Urothelium cell line (cell line): ENCODE measurements at places on chromosomes 6 and 20.

GRCh38 chr6:137989664-137990063 is 117.6 kb downstream of the PERP start:
- DNase-seq: no peak

DNA sequence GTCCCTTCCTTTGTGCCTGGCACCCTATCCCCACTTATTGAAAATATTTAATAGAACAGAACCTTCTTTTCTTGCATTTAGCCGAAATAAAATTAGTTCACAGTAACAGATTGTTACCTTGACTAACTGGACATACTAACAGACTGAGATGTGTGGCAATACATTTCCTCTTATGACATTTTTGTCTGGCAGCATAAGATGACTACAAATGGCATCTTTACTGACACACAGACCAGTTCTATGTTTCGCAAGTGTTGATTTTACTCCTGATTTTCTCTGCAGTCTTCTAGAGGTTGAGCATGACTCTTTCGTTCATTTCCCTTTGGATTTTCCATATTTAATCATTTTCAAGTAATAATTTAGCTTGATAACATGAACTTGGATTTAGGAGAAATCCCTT is 474.6 kb downstream of the CBLN4 start:
- no peak for DNase-seq

GRCh38 chr6:114785235-114786127 is 442.7 kb upstream of the HS3ST5 start:
- DNase-seq: no peak

GRCh38 chr6:136188486-136188885 is 61.6 kb downstream of the MTFR2 start:
- no peak for DNase-seq

DNA sequence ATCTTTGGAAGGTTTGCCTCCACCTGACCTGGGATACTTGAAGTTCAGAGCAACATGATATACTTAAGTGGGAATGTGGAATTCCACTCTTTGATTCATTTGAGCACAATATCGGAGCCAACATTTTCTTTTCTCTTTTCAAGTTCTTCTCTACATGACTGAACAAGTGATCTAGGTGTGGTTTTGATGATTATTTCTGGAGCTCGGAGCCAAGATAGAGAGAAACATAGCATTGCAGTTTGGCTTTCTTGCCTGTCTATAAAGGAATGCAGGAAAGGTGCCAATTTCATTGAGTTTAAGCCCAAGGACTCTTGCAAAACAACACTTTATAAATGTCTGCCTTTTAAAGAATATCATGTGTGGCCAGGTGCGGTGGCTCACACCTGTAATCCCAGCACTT is 124.2 kb upstream of the FAM83B start:
- DNase-seq: no peak

DNA sequence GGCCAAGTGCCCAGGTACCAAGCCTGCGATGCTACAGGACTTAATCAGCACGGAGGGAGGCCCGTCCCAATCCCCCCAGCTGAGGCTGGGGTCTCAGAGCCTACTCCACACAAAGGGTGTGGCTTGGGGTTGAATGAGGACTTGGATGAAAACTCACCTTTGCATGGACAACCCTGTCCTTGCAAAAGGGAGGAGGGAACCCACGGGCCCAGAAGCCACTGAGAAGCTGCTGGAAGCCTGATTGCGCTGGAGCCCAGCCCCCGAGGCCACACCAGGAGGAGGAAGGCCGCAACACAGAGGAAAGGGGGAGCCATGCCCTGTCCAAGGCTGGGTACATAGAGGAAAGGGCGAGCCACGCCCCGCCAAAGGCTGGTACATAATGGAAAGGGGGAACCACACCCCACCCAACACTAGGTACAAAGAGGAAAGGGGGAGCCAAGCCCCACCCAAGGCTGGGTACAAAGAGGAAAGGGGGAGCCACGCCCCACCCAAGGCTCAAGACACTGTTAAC is 158.8 kb downstream of the DLL1 start:
- DNase-seq: no peak

GRCh38 chr20:25222461-25223178 is 25.3 kb upstream of the PYGB start:
- no peak for DNase-seq

DNA sequence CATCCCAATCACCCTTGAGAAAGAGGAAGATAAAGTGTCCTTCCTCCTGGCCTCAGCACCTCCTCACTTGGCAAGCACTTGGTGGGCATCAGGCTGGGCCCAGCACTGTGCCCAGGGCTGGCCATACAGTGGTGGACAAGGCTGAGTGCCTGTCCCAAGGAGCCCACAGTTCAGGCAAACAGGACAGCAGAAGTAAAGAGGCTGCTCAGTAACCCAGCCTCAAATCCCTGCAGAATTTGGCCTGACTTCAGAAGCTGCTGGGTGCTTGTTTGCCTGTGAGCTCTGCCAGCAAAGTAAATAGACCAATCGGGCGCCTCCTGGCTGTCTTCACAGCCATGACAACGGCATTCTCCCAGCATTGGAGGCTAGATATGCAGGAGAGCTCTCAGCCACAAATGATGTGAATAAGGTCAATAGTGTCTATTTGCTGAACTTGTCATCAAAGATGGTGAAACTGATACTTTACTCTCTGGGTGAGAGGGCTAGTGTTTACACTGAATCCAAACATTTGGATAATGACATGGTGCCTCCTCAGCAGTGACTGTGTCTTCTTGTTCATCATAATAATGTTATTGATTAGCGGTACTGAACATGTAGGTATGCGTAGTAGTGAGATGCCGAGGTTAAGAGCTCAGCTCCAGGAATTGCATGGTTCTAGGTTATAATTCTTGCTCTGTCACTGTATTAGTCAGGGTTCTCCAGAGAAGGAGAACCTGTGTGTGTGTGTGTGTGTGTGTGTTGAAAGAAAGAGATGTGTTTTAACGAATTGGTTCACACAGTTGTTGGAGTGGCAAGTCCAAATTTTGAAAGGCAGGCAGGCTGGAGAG is 36.9 kb upstream of the FANCE start:
- DNase-seq: no peak

- peak; percentile 38 for DNase-seq
Measured at GRCh38 chr6:113361014-113361645, 496.0 kb upstream of the MARCKS start.

DNA sequence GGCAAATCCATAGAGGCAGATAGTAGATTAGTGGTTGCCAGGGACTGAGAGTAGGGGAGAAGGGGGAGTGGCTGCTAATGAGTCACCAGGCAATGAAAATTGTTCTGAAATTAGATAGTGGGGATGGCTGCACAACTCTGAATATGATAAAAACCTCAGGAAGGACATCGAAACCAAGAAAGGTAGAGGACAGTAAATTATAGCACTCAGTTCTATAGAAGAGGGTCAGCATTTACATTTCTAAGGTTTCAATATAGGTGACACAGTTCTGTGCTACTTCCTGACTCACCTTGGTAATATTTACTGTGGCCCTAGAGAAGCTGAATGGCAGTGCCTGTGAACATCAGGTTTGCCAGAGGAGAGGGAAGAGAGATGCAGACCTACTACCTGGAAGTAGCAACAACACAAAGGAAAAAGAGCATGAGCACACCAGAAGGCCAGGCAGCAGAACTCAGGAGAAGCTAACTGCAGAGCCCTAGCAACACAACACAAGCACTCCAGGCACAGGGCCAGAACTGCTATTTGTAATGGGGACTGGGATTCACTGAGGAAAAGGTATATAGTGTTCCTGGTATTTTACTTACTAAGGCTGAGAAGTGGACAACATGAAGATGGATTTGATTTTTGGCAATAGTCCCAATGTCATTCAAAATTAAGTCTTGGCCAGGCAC is 75.9 kb downstream of the PLCG1 start:
- no peak for DNase-seq

DNA sequence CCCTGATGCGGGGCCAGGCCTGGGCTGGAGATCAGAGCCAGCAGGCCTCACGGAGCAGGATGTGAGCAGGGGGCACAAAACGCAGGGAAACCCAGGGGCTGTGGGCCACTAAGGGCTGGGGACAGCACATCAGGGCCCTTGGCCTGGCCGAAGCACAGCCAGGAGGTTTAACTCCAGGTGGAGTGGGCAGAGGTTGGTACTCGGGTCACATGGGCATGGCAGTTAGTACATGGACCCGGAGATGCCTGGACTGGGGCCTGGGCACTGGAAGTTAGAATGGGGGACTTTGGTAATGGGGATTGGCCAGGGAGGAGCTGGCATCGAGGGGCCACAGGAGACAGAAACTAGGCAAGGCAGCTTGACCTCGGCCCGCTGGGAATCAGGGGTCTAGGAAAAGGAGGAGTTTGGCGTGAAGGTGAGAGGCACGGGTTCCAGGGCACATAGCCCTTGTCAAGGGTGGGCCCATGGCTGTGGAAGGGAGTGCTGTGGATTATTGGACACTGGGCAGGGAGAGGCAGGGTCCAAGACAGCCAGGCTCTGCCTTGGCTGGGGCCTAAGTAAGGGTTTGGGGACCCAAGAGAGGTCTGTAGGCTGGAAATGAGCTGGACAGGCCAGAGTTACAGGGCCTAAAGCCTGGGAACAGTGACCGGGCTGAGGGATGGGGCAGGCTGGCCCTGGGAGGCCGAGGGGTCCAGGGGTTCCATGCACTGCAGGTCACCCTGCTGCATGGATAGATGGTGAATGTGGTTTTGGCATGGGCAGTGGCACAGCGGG is 41.6 kb upstream of the CD93 start:
- no peak for DNase-seq
